ENCODE measurements at places on chromosomes 6 and 20.

- DNase-seq, result peak; percentile 67
Measured at GRCh38 chr6:157644043-157644810, 178.8 kb upstream of the SNX9 start.

GRCh38 chr20:3160418-3160817, 753 bp upstream of the FASTKD5 start:
- no peak for DNase-seq

- DNase-seq, result no peak
Measured at GRCh38 chr20:8571611-8572010, 439.5 kb downstream of the PLCB1 start.

DNA sequence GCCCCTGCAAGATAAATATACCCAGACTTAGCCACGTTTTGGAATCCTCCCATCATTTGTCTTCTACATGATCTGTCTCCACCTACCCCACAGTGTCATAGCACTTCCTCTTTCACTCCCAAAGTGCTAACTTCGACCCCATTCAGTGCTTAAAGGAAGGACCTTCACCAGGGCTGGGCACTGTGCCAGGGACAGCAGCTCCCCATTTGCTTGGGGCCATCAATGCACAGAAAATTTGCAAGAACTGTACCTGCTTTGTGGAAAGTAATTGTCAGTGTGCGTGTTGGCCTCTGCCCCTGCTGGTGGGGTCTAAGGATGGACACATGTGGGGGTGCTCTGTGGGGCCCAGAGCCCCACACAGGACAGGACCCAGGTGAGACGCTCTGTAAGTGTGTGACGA, 5.2 kb upstream of the BPIFA2 start:
- DNase-seq, result no peak

DNA sequence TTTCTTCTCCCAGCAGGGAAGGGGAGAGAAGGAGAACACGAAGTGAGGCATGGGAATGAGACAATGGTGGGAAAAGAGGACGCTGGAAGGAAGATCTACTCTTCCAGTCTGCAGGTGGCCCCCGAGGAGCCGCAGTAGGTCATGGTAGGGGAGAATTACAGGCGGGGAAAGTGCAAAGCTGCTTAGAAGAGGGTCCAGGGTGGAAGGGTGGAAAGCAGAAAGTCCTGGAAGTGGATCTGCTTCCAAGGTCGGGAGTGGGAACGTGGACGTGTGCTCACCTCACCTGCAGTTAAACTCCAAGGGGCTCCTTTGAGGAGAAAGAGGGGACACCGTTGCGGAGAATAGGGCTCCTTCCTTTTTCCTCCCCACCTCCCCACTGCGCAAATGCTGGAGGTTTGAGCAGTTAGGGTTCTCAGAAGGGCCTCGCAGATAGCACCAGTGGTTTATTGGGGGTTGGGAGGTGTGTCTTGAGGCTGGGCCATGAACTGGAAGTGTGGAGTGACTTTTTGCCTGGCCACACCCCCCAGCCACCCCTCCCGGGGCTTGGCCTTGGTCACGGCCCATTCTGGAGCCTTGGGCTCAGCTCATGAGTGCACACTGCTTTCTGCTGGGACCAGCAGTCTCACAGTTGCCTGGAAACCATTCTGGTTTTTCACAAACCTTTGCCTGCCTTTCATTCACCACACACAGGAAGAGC, 100.4 kb upstream of the MLN start:
- DNase-seq, result no peak

DNA sequence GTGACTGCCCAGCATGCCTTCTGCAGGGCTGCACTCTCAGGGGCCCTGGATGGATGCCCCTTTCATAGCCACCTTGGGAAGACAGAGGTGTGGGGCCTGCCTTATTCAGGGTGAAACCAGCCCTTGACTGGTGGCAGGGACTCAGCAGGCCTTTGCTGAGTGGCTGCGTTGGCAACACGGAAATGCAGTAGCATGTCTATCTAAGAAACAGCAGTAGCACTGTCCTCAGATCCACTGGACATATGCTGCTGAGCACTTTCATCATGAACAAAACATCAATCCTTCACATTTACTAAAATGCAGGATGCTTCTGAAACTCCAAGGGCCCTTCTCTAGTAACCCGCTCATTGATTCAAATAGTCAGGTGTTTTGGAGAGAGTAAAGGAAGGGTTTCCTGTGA, 4.9 kb upstream of the TBXT start:
- no peak for DNase-seq

- peak; percentile 26 for DNase-seq
Measured at GRCh38 chr6:1738558-1739081, 128.9 kb downstream of the FOXC1 start.

GRCh38 chr6:132750455-132751248, 7.1 kb downstream of the VNN2 start:
- no peak for DNase-seq

DNA sequence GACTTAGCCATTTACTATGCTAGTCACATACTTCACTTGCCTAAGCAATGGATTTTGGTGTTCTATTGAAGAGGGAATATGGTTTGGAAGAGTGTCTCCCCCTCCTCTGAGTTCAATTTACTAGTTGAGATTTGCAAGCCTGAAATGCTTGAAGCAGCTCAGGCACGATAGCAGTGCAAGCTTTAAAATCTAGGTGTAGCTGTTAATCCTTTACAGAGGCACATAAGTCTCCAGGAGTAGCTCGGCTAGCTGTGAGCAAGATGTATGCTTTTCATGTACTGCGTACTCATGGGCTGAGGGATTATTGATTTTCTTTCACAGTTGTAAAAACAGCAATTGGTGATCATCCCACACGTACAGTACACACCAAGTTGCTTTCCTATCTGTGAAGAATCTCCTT, 726 bp downstream of the FLRT3 start:
- DNase-seq, result no peak

- DNase-seq, result no peak
Measured at GRCh38 chr6:11632795-11633511, 95.4 kb downstream of the TMEM170B start.

GRCh38 chr20:45073221-45073620, 27.7 kb downstream of the KCNS1 start:
- no peak for DNase-seq

DNA sequence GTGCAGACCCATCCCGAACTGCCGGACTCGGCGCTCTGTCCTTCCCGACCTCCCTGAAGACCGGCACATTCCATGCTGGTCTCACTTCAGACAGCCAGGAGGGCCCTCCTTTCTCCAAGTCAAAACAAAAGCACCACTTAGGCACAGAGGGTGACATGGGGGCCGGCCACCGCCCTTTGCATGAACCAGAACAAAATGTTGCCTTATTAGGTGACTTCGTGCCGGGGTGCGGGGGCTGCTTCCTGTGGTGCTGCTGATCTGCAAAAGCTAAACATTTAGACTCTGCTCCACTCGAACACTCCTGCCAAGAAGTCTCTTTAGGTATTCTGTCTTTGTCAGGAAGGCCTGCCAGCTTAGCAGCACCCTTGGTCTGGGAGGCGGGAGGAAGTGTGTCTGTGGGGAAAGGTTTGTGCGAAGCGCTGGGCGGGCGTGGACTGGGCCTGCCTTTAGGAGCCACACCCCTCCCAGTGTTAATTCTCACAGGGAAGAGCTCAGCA, 133.8 kb downstream of the SMOC2 start:
- no peak for DNase-seq

DNA sequence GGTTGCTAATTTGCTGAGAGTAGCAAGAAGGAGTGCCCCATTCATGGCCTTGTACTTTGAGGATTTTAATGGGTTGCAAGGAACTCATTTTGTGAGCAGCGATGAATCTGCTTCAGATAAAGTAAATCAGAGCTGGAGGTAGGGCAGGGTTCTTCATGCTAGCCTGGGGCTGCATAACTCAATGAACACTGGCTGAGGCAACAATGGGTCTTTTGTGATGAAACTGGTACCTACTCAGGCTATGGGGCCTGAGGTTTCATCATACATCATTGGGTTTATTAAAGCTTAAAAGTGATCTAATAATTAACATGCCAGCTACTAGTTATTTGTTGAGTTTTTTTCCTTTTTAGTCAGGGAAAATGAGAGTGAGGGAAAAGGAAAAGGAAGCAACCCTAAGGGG, 106.9 kb downstream of the FAM50B start:
- DNase-seq, result no peak

GRCh38 chr6:107708435-107708834, 115.7 kb downstream of the SCML4 start:
- no peak for DNase-seq

DNA sequence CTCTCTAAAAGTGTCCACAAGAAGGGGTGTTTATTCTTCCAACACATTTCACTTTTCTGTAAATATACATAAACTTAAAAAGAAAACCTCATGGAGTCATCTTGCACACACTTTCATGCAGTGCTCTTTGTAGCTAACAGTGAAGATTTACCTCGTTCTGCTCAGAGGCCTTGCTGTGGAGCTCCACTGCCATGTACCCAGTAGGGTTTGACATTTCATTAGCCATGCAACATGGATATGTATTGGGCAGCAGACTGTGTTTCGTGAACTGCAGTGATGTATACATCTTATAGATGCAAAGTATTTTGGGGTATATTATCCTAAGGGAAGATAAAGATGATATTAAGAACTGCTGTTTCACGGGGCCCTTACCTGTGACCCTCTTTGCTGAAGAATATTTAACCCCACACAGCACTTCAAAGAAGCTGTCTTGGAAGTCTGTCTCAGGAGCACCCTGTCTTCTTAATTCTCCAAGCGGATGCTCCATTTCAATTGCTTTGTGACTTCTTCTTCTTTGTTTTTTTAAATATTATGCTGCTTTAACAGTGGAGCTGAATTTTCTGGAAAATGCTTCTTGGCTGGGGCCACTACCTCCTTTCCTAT, 17.9 kb downstream of the IRF4 start:
- no peak for DNase-seq

DNA sequence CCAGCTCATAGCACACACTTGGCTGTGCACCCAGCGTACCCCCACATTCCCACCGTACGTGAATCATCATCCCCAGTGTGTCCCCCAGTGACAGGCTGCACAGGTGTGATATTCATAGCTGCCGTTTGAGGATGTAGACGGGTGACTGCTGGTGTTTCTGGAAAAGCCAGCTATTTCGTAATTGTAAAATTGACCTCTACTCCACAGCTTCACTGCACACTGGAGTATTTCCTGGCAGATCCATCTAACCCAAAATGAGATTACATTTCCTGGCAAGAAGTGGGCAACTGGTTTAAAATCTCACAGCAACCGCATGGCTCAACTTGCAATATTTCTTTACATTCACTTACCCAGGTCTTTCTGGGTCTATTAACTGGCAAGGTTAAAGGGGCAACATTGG, 30.3 kb downstream of the CD83 start:
- DNase-seq, result peak; percentile 39

DNA sequence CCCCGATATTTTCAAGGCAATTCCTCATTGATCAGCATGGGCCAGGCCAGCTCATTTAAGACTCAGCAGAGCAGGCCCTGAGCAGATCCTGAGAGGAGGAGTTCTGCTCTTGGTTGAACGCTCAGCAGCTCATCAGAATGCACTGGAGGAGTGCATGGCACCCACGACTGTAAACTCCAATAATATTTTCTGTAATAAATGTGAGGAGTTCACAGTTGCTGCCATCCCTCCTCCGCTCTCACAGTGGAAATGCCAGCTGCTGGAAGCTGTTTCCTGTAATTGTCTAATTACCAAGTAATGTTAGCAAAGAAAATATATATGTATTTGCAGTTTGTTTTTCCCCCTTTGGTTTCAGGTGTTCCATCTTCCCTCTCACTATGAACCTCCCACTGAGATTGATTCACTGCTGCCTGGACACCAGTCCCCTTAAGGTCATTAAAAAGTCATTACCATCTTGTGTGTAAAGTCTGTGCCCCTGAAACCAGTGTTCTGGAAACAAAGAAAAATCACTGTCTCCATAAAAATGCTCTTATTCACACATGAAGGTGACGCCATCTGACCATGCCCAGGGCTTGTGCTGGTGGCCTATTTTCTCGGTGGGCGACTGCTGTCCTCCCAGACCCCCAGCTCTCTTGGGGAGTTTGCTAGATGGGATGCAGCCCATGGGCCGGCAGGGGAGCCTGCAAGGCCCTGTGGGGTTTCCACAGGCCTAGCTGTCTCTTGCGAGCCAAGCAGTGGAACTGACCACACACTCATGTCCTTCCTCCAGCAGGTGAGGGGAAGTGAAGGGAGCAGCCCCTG, 374.2 kb downstream of the ZFAND3 start:
- DNase-seq, result no peak

- DNase-seq, result no peak
Measured at GRCh38 chr6:44390158-44390683, 2.7 kb downstream of the CDC5L start.

GRCh38 chr6:1436334-1437306, 47.2 kb downstream of the FOXF2 start:
- DNase-seq, result peak; percentile 64

- DNase-seq, result peak; percentile 7
Measured at GRCh38 chr6:113980937-113981554, 10.1 kb upstream of the HDAC2 start.

GRCh38 chr20:23493172-23493772, 2.4 kb downstream of the CST8 start:
- no peak for DNase-seq

DNA sequence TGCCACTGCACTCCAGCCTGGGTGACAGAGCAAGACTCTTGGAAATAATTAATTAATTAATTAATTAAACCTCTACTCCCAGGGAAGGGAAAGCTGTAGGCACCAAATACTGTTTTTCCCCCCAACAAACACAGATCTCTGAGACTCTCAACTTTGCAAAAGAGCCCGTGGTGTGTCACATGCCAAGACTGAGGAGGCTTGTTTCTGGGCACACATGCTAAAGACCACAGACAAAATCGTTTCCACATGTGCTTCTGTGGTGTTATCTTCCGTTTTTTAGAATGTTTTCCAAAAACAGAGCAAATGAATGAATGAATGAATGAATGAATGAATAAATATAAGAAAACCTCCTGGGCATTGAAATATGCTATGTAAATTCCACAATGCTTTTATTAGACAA, 55.6 kb upstream of the ATXN1 start:
- DNase-seq, result no peak

GRCh38 chr6:116090251-116090650, 10.4 kb upstream of the NT5DC1 start:
- no peak for DNase-seq

DNA sequence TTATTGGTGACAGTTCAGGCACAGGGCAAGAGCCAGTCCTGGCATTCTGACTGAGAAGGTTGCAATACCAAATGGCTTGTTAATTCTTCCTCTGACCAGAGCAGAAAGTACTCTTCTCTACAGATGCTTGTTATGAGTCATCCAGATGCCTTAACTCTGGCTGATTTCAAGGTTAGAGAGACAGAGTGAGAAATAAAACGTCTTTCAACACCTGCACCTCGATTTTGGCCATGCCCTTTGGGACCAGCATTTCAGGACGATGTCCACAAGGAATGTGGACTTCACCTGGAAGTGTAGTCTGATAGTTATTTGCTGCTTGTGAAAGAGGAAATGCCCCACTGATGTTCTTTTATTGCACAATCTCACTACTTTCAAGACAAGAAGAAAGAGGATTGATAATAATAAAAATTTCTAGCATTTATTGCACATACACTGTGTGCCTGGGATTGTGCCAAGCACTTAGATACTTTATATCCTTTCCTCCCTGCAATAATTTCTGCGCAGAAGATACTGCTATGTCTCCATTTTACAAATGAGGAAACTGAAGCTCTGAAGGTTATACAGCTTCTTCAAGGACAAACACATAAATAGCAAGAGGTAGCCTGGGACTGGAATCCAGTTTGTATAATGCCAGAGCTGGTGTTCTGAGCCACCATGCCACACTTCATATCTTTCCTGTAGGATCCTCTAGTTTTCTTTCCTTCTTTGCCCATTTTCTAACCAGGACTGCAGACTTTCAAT, 33.5 kb upstream of the MCM3 start:
- no peak for DNase-seq

GRCh38 chr6:16493802-16494201, 255.4 kb downstream of the GMPR start:
- DNase-seq, result no peak

- DNase-seq, result no peak
Measured at GRCh38 chr6:139482287-139482686, 107.8 kb upstream of the CITED2 start.

GRCh38 chr6:124389127-124389526, 573.1 kb upstream of the RNF217 start:
- no peak for DNase-seq
